COLO829 (cell line): ENCODE measurements at places on chromosomes 12 and 14.

DNA sequence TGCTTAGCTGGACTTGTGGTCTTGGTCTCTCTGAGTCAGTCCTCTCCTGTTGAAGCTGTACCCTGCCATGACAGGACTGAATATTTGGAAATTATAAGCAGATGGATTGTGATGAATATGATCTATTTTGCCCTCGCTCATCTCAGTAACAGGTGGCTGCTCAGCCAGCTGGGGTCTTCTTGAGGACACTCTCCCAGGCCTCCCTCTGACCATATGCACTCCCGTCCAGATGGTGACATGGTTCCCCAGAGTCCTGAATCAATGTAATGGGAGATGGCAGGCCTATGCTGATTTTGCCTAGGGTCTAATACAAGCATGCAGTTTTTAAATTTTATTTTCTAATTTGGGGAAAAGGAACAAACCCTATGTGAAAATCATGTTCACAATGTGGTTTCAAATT is 63.1 kb upstream of the TRHDE start:
- DNase-seq, result no peak

- no peak for DNase-seq
Measured at GRCh38 chr12:47636908-47637780, 68.7 kb downstream of the RPAP3 start.

DNA sequence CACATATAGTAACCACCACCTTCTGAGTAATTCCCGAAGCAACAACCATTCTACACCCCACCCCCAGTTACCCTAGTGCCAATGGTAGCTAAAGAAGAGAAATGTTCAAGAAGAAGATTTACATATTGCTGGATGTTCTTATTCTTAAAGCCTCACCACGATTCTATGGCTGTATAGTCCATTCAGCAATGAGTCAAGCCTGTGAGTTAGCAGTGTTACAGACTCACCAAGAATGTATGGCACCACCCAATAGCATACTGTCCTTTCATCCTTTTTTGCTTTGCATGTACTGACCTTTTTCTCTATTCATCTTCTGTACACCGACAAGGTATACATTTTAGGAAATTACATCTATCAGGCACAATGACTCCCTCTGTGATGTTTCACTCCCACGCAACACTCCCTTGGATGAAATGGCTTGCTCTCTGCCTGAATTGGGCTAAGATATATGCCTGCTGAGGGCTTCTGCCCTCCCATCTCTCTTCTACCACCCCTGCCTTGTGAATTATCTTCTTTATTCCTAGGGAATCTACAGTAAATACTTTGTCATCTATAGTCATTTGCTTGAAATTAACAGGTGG is 945.8 kb downstream of the DIO2 start:
- peak; percentile 44 for DNase-seq

DNA sequence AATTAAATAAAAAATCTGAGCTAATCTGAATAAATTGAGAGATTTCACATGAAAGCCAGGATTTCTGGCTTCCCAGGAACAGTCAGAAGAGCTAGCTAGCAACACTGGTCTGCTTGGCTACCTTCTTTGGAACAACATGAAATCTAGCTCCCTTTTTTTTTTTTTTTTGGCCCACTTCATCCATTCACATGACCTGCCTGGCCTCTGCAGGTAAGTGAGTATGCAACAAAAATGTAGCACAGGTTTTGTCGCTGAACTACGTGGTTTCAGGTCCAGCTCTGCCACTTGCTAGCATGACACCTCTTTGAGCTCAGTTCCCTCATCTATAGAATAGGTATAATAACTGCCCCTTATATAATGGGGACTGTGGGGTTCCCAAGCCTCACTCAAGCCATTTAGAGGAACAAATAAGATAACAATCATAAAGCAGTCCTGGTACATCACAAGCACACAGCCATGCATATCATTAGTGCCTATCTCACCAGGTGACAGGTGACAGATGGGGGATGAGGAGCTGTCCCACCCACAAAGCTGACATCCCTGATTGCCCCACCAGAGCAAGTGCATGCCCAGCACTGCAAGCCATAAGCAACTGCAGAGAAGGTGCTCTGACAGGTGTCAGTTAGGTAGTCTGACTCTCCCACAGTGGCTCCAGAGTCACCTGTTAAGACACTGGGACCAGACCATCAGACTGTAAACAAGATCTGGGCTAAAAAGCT is 25.6 kb downstream of the PXN start:
- no peak for DNase-seq

GRCh38 chr12:32181498-32182175 is 75.0 kb downstream of the BICD1 start:
- DNase-seq, result no peak

GRCh38 chr12:41563051-41563450 is 374.9 kb downstream of the PDZRN4 start:
- DNase-seq, result no peak

DNA sequence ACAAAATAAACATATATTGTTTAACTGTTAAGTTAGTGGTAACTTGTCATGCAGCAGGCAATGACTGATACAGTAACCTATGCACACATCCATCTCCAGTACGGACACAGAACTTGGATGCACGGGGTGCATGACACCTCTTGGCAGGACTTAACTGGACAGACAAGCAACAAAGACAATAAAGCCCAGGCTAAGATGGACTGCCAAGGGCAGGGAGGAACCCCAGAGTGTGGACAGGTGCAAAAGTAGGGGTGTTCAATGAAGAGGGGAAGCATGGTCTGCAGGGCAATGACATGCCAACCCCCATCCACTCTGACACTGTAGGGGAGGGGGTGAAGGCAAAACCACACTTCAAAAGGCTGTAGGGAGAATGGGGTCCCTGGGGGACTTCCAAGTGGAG is 11.7 kb downstream of the SSH1 start:
- DNase-seq, result no peak

DNA sequence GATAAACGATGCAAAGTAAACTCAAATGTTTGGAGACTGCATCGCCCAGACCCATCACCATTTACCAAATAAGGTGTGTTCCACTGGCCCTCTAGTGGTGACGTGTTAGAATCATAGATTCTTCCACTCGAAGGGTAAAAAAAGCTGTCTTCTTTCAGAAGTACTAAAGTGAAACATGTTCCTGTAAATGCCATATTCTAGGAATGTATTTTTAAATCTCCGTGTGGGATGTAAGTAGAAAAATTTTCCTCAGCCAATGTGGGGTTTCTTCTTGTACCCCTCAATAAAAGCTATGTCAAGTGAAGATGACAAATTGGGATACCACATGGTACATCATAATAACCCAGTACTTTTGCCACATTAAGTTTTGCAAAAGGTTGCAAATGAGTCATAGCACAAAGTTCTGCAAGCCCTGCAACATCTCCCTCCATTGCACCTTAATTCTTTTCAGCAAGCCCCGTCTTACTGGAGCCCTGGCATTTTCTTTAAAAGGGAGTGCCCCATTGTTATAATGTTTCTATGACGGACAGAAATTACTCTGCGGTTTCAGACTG is 100.8 kb downstream of the CCER1 start:
- DNase-seq, result peak; percentile 12

DNA sequence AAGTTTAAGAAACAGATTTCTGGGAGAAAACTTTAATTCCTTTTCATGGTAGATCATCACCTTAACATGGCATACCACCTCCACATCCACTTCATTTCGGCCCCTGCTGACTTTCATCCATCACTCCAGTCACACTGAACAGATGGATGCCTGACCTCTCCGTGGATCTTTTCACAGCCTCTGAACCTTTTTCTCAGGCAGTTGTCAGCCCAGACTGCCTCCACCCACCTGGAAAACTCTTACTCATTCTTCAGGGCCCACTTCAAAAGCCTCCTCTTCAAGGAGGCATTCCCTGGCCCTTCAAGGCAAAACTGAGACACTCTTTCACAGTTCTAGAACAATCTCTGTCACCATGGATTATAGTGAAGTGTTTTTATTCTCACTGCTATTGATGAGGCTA is 52.9 kb downstream of the GXYLT1 start:
- no peak for DNase-seq

DNA sequence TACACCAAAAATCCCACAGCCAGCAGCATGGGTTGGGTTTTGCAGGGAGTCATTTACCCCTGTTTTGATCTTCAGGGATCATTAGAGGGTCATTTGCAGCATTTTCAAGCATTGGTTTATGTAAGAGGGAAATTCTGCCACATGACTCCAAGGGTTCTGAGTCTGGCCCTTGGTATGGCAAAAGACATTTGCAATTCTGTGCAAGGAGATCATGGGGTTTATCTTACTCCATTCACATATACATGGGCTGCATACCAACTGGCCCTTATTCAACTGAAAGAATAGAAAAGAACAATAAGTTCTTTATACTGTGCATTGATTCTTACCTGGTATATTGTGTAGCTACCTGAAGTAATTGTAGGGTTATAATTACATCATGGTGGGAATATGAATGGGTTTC is 13.7 kb downstream of the SIX4 start:
- no peak for DNase-seq

GRCh38 chr12:129750421-129750820 is 153.4 kb downstream of the TMEM132D start:
- no peak for DNase-seq

DNA sequence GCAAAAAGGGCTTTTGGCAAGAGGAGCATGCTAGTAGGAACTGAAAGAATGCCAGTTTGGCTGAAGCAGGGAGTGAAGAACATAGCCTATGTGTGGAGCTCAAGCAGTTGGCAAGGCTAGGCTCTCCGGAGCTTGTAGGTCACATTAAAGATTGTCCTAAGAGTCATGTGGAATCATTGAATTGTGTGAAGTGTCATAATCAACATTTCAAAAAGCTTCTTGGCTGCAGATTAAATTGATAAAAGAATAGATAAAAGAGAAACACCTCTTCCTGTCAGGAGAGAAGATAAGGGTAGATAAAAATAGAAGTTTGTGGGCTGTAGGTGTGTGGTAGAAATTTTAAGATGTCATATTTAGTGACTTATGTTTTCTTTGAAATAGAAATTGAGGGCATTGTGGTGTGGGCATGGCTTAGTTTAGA is 36.1 kb downstream of the CPSF6 start:
- no peak for DNase-seq

- DNase-seq, result no peak
Measured at GRCh38 chr14:54711812-54712464, 145.0 kb downstream of the SAMD4A start.

- no peak for DNase-seq
Measured at GRCh38 chr12:124921200-124922031, 7.0 kb upstream of the UBC start.

GRCh38 chr12:106285982-106286381 is 16.6 kb upstream of the TCP11L2 start:
- no peak for DNase-seq

DNA sequence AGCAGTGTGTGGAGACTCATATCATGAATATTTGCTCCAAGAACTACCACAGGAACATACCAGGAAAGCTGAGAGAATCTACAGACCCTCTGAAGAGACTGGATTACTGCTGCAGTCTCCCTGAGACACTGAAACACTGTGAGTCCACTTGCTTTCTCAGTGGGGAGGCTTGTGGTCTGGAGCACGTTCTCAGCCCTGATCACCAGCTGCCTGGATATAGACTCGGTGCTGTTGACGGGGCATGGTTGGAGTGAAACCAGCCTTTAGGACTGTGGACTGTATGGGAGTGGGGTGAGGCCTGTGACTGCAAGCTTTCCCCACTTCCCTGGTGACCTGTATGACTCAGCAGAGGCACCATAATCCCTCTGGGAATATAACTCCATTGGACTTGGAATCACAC is 525.8 kb upstream of the FBXO33 start:
- DNase-seq, result no peak

DNA sequence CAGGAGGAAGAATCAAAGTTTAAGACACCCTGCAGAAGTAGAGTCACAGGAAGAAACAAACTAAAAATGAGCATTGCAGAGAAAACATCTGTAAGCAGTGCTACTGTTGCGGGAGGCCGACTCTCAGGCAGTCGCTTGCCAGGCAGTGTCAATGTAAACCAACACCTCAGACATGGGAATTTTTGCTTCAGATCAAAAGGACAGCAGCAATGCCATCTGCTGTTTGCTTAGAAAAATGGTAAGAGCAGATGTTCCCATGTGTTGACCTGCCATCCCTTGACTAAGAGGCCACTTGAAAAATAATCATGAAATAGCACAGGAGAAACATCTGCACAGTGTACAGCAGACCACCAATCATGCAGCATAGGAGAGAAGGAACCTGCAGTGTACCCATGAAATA is 196.6 kb downstream of the SLC25A21 start:
- no peak for DNase-seq

DNA sequence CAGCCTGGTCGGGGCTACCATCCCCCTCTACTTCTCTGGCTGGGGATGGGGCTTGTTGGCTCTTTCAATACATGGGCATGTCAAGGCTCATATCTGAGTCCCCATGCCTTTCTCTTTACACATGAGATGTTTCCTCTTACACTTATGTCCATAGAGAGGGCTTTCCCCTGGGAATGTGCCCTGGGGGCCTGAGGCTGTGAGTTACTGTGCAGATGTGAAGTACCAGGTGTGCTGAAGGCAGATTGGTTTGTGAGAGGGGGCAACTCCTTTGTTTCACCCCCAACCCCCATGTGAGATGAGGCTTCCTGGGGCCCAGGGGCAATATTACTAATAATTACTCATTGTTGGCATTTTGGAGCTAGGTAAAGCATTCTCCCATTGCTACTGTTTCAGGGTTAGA is 32.8 kb downstream of the NRXN3 start:
- no peak for DNase-seq

GRCh38 chr14:52987514-52987913 is 36.7 kb upstream of the FERMT2 start:
- no peak for DNase-seq

DNA sequence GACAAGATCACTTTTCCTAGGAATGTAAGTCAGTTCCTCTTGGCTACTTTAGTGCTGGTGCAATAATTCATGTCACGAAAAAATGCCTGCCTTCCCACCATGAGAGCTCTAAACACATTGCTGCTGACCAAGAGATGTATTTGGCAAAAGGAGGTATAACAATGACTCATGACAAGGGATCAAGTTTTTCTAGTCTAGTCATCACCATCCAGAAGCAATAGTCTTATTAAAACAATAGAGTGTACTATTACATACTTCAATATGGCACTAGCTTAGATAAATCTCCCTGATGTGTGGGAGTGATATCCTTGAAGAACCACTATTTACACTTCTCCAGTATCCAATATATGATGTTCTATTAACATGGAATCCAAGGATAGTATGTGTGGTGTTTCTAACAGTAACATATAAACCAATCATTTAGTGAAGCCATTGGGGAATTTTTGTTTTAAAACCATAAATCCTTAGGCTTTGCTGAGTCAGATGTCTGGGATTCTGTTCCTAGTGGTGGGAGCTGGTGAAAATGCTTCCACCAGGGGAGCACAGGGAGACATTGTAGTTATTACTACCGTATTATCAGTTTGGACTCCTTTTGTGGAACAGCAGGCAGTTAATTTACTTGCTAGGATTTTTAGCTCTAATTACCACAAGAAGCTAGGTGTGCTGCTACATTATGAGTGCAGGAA is 1387.5 kb downstream of the LRFN5 start:
- DNase-seq, result no peak

- peak; percentile 40 for DNase-seq
Measured at GRCh38 chr14:90140298-90140955, 78.6 kb downstream of the KCNK13 start.
